WTC11 (cell line): ENCODE measurements at places on chromosomes 7 and 10.

- peaks cover 5% of the 10 kb centered on the region; the same call in 1 of the 2 replicates for H3K4me1 ChIP-seq
- H3K4me3 ChIP-seq, result no peak overlapping the region
Observed at GRCh38 chr7:98372993-98373392, 27.9 kb downstream of the BAIAP2L1 start.

- no peak for DNase-seq
- peaks cover 27% of the 10 kb centered on the region for H3K27me3 ChIP-seq
- H3K27ac ChIP-seq, result no peak overlapping the region
- H3K36me3 ChIP-seq, result no peaks in the 10 kb centered on the region
- no peak overlapping the region for H3K4me3 ChIP-seq
Observed at GRCh38 chr10:6195376-6195775, 7.4 kb upstream of the PFKFB3 start.

DNA sequence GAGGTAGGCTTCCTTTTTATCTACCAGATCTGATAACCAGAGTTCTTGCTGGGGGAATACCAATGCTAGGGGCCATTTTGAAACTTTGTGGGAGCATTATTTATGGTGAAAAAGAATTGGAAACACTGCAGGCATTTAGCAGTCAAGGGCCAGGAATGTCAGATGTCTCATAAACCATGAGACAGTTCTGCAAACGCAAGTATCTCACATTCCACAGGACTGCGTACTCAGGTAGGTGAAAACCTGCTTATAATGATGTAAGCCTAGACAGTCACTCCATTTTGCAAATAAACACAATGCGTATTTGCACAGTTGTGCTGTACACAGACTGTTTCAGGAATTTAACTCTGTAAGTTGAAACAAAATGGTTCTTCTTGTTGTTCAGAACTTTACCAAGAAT lies 33.9 kb downstream of the ECHDC3 start:
- H3K27ac ChIP-seq, result no peak overlapping the region
- DNase-seq, result no peak
- no peaks in the 10 kb centered on the region for H3K4me1 ChIP-seq
- H3K36me3 ChIP-seq, result no peaks in the 10 kb centered on the region
- no peak overlapping the region for H3K4me3 ChIP-seq
- H3K27me3 ChIP-seq, result no peaks in the 10 kb centered on the region; the same call in 1 of the 2 replicates

- no peak overlapping the region for H3K27ac ChIP-seq
- H3K4me1 ChIP-seq, result peaks cover 9% of the 10 kb centered on the region; the same call in 1 of the 2 replicates
- no peak for DNase-seq
- no peaks in the 10 kb centered on the region for H3K27me3 ChIP-seq
Observed at GRCh38 chr10:12513775-12514673, 164.7 kb downstream of the CAMK1D start.

- DNase-seq, result no peak
- no peak overlapping the region for H3K27ac ChIP-seq
- 0 out of 2 replicates have a peak, but pooled peaks cover under 1% of the 10 kb centered on the region for H3K4me1 ChIP-seq
- no peak overlapping the region for H3K4me3 ChIP-seq
- H3K27me3 ChIP-seq, result no peaks in the 10 kb centered on the region
- no peaks in the 10 kb centered on the region for H3K36me3 ChIP-seq
Observed at GRCh38 chr10:20970708-20971107, 73.6 kb upstream of the NEBL start.

DNA sequence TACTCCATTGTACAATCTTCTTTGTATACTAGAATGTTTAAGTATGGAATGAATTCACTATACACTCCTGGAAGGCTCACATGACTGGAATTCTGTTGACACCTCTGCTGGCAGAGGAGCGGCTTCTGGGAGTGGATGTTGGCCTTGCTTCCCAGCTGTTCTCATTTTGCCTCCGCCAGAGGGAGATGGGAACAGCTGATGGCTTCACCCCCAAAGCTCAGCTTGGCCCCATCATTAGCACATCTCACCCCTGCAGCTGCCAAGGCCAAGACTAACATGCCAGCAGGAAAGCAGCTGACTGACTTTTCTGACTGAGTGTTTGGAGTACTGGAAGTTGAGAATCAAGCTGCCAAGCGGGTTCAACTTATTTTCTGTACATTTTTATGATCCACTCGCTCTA lies 15.1 kb downstream of the ADAM12 start:
- H3K27me3 ChIP-seq, result no peaks in the 10 kb centered on the region
- H3K4me1 ChIP-seq, result peaks cover 3% of the 10 kb centered on the region; the same call in 1 of the 2 replicates
- H3K4me3 ChIP-seq, result no peak overlapping the region
- H3K27ac ChIP-seq, result no peak overlapping the region

- no peaks in the 10 kb centered on the region for H3K36me3 ChIP-seq
- no peaks in the 10 kb centered on the region for H3K27me3 ChIP-seq
- peaks cover 28% of the 10 kb centered on the region for H3K4me1 ChIP-seq
- H3K27ac ChIP-seq, result peak overlapping the region; percentile 53
- no peak for DNase-seq
Observed at GRCh38 chr10:118047157-118047719, 497 bp upstream of the RAB11FIP2 start.

GRCh38 chr7:159370-160270 lies 32.8 kb upstream of the FAM20C start:
- no peaks in the 10 kb centered on the region for H3K36me3 ChIP-seq
- DNase-seq, result no peak
- no peak overlapping the region for H3K27ac ChIP-seq
- H3K4me1 ChIP-seq, result peaks cover 17% of the 10 kb centered on the region

GRCh38 chr7:23247603-23248335 lies 1.2 kb downstream of the GPNMB start:
- no peaks in the 10 kb centered on the region for H3K36me3 ChIP-seq
- H3K27me3 ChIP-seq, result peaks cover 55% of the 10 kb centered on the region

GRCh38 chr7:91041901-91042484 lies 222.2 kb upstream of the FZD1 start:
- no peak for DNase-seq
- H3K4me3 ChIP-seq, result no peak overlapping the region
- peaks cover 58% of the 10 kb centered on the region for H3K4me1 ChIP-seq

DNA sequence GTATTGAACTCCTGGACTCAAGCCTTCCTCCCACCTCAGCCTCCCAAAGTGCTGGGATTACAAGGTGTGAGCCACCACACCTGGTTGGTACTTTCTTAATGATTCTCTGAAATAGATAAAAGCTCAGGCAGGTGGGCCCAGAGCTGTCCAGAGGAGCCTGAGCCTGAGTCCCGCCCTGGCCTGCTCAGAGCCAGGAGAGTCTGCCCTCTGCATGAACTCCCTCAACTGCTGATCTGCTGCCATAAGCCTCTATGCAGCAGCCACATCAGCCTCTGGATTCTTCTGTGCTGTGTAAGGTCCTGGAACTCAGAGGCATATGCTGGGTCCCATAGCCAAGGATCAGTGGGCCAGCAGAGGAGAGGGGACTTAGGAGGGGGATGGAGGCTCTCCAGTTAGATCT lies 23.1 kb upstream of the DDIT4 start:
- no peak for DNase-seq
- H3K27me3 ChIP-seq, result no peaks in the 10 kb centered on the region
- H3K36me3 ChIP-seq, result no peaks in the 10 kb centered on the region

- H3K27ac ChIP-seq, result peak overlapping the region; percentile 67
- H3K4me1 ChIP-seq, result peaks cover 24% of the 10 kb centered on the region
Observed at GRCh38 chr10:35435824-35436223, 99.5 kb downstream of the CCNY start.

GRCh38 chr7:19248115-19248514 lies 102.9 kb upstream of the FERD3L start:
- no peaks in the 10 kb centered on the region for H3K27me3 ChIP-seq
- no peak for DNase-seq
- H3K4me3 ChIP-seq, result no peak overlapping the region
- no peaks in the 10 kb centered on the region for H3K36me3 ChIP-seq
- H3K4me1 ChIP-seq, result no peaks in the 10 kb centered on the region
- no peak overlapping the region for H3K27ac ChIP-seq

DNA sequence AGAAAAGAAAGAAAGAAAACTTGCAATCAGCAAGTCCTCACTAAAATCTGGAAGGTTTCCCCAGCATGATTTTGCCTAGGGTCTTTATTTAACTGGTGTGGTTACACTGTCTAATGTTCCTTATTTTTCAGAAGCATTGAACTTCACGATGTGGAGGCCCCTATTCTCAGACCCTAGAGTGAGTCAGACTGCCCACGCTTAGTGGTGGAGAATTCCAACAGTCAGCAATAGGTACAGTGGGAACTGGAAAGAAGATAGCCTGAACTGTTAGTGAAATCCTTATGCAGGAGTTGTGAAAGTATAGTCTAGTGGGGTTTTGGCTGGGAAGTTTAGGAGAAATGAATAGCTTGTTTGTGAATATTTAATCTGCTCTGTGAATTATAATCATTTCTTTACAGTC lies 115.0 kb downstream of the FZD1 start:
- no peak overlapping the region for H3K4me3 ChIP-seq
- peaks cover 15% of the 10 kb centered on the region for H3K4me1 ChIP-seq
- no peaks in the 10 kb centered on the region; the same call in 1 of the 2 replicates for H3K27me3 ChIP-seq
- DNase-seq, result no peak
- no peak overlapping the region for H3K27ac ChIP-seq
- H3K36me3 ChIP-seq, result no peaks in the 10 kb centered on the region

DNA sequence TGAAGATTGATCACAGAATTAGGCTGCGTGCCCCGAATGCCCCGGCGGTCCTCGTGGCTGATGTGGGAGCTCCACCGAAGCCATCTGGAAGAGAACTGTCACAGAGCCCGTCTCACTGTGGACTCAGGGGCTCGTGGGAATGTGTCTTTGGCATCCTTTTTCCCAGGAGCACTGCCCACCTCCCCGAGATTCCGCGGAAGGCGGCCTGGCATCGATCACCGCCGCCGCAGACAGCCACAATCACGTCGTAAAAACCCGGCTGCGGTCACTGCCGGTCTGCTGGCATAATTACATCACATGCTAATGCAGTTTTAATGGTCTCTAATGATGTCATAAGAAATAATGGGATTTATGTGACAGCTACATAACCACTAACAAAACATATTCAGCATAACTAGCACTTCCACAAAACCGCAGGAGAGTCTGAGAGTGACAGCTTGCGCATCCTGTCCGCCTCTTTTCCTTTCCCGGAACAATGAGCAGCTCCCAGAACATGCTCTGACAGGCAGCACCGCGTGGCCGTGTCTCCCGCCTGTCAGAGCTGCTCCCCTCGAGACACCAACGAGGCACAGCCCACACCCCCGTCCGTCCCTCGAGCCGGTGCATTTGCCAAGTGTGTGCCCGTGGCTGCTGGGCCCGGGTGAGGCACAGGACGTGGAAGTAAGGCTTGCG lies 490.0 kb downstream of the PTPRN2 start:
- H3K27me3 ChIP-seq, result peaks cover 4% of the 10 kb centered on the region
- no peak for DNase-seq
- H3K4me1 ChIP-seq, result peaks cover 8% of the 10 kb centered on the region
- no peak overlapping the region for H3K27ac ChIP-seq

GRCh38 chr7:28329661-28330363 lies 82.5 kb upstream of the CREB5 start:
- no peak overlapping the region for H3K4me3 ChIP-seq
- H3K27ac ChIP-seq, result peak overlapping the region; percentile 14; the same call in 1 of the 2 replicates
- DNase-seq, result no peak
- peaks cover 10% of the 10 kb centered on the region; the same call in 1 of the 2 replicates for H3K4me1 ChIP-seq
- H3K36me3 ChIP-seq, result no peaks in the 10 kb centered on the region

DNA sequence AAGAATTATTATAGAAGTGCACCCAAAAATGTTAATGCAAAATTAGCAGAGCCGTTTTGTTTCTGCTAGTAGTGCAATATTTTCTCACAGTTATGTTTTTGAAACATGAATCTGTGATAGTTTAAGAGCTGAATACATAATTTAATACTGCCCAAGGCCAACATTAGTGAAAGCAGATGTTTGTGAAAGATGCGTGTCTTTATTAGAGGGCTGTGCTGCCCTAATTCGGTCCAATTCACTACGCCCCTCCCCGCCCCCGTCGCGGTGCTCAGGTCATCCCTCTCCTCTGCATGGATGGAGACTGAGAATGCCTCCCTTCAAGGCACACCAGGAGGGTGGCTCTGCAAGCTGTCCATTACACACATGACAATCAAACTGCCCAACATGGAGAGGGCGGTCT lies 172.0 kb downstream of the TEX36 start:
- H3K27ac ChIP-seq, result no peak overlapping the region
- H3K27me3 ChIP-seq, result no peaks in the 10 kb centered on the region
- H3K36me3 ChIP-seq, result peaks cover 19% of the 10 kb centered on the region
- no peak for DNase-seq

DNA sequence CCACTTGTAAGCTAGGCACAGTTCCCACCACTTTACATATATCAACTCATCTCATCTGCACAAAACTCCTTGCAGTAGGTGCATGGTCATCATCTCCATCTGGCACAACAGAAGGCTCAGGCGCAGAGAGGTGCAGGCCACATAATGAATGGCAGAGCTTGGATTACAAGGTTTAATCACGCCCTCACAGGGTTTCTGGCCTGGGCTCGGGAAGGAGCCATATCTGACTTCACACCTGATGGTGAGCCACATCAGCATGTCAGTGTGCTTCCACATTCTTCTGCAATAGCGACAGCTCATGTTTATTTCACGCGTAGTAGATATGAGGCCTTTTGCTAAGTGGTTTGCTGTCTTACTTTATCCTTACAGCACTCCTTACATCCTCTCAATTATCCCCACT lies 650.2 kb downstream of the INHBA start:
- peaks cover 52% of the 10 kb centered on the region for H3K27me3 ChIP-seq
- 0 out of 2 replicates have a peak, but pooled peaks cover 3% of the 10 kb centered on the region for H3K36me3 ChIP-seq
- no peak overlapping the region for H3K27ac ChIP-seq
- H3K4me1 ChIP-seq, result peaks cover 25% of the 10 kb centered on the region
- no peak for DNase-seq

DNA sequence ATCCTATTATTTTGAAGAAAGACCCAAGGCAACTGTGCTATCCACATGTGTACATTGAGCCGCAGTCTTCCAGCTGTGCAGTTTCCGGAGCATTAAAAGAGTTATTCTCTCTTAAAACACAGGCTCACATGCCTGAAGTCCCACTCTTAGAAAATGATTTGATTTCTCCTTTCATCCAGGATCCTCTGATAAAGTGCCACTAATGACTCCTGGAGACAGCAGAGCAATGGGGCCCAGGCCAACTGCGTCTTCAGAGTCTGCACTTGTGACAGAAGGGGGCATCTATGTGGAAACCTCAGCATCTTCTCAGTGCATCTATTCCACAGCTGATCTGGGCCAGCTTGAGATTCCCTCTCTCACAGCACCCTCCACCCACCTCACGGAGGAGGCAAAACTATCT lies 482.1 kb upstream of the AKR1E2 start:
- DNase-seq, result no peak
- no peak overlapping the region for H3K4me3 ChIP-seq
- no peaks in the 10 kb centered on the region for H3K27me3 ChIP-seq
- H3K4me1 ChIP-seq, result peaks cover 19% of the 10 kb centered on the region

DNA sequence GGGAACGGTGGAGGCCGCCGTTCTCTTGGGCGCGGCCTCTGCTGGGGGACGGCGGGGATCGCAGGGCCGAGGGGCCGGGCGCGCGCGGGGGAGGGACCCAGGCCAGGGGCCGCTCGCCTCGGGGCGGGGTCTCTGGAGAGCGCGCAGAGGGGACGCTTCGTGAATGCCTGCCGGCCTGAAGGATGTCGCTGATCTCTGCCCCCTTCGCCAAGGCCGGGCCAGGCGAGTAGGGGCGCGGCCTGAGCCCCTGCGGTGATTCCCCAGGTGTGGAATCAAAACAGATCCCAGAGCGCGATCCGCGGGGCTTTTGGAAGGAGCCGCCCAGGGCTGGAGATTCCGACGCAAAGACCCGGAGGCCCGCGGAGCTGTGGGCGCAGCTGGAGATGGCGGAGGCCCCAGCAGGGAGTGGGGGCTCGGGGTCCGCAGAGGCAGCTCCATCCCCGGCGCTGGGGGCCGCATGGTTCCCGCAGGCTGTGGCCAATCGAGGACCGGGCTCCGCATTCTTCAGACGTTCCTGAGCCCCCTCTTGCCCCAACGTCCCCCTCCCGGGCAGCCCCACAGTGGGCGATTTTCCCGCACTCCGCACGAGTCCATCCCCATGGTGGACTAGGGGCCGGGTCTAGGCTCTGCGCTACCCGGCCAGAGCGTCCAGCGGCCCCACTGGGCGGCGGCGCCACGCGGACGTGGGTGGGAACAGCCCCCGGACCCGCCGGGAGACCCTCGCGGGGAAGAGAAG lies 166.0 kb downstream of the ACTR3B start:
- no peaks in the 10 kb centered on the region; the same call in 1 of the 2 replicates for H3K4me1 ChIP-seq
- peak overlapping the region; percentile 82 for H3K4me3 ChIP-seq
- H3K27ac ChIP-seq, result no peak overlapping the region
